ENCODE measurements at places on chromosomes 4 and X.

DNA sequence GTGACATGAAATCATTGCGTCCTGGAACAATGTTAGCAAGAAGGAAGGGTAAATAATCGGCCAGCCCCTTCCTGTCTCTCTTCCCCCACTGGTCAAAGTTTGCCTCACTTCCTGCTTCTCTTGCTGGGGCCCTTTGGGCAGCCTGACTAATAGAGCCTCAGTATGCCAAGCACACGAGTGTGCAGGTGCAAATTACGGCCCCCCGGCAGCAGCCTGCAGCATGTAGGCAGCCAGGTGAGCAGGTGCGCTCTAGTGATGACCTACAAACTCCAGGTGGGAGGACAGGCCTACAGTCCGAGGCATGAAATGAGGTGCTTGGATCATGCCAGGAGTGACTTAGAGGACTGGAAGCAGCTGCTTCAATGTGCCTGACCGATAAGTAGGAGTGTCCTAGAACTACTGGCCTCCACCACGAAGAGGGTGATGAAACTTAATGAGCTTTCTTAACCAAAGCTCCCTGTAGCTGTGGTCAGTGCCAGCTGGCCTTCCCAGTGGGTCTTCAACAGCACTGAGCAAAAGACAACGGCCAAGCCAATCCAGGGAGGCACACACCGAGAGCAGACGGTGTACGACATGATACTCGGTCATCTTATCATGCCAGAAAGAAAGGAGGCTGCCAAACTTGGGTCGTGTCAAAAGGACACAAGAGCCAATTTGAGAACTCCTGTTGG is 26.1 kb upstream of the FAT1 start:
- DNase-seq = no peak

DNA sequence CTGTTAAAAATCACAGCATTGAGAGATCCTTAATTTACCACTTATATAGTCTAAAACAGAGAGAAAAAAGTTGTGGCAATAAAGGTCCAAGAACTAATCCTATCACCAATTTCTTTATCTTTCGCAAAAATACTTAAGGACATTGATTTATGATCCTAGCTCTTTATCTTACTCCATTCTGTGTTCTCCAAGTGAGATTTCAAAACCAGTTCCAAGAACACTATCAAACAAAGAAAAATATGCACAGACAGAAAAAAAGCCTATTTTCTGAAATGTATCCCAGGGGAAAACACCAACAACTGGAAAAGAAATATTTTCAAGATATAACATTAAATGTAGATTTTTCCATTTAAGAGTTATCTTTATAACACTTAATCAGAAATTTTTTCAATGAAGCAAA is 172.8 kb downstream of the APBB2 start:
- DNase-seq = no peak

- DNase-seq = no peak
These were observed 95.5 kb downstream of the SMIM20 start for GRCh38 chr4:26009502-26009901.

- no peak for DNase-seq
These were observed 25.9 kb downstream of the TIGD2 start for GRCh38 chr4:89137231-89137630.

DNA sequence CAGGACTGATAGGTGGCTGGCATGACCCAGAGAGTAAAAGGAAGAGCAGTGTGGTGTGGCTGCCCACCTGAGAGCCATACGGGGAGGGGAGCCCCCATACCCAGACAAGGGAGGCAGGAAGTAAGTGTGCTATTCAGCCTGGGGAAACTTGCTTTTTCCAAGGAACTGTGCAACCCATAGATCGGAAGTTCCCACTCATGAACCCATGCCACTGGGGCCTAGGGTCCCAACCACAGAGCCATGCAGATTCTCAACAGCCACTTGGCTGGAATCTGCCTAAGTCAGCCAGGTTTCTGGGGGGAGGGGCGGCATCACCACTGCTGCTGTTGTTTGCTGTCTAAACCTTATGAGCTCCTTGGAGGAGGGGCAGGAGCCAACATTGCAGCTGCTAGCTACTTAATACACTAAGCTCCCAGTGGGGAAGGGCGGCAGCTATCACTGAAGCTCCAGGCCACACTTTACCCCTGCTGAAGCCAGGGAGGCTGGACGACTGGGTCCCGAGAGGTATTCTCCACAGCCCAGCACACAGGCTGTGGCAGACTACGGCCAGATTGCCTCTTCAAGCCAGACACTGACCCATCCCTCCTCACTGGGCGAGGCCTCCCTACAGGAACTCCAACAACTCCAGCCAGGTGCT is 410.4 kb downstream of the INPP4B start:
- no peak for DNase-seq
